ENCODE measurements at places on chromosomes 4 and X. TPM values are rescaled to one million over a fixed set of nuclear protein-coding genes. Genes with fewer than 3 reads are reported as not detected.

The MTMR8 gene
- 0.53 TPM for total RNA-seq

The PARM1 gene
- 0.63 TPM for total RNA-seq

The HERC6 gene
- 3.5 TPM for total RNA-seq

The GAGE12H gene
- total RNA-seq = not detected

The LANCL3 gene
- total RNA-seq = not detected

The EVC2 gene
- total RNA-seq = 1.8 TPM

The STATH gene
- total RNA-seq = not detected

The PASD1 gene
- not detected for total RNA-seq

The SHOX gene
- total RNA-seq = not detected

The SEL1L3 gene
- total RNA-seq = 26.3 TPM

The TMPRSS11E gene
- total RNA-seq = not detected

The PCDH11X gene
- not detected for total RNA-seq

The RTL3 gene
- 0.07 TPM for total RNA-seq

The FSTL5 gene
- total RNA-seq = not detected

The STBD1 gene
- 12.7 TPM for total RNA-seq

The CLGN gene
- 4.9 TPM for total RNA-seq

The EIF1AX gene
- total RNA-seq = 95.3 TPM

The FATE1 gene
- not detected for total RNA-seq

The HSFX2 gene
- 0.27 TPM for total RNA-seq

The AWAT2 gene
- not detected for total RNA-seq

The KCTD8 gene
- total RNA-seq = not detected

The EMCN gene
- not detected for total RNA-seq

The MAGEB10 gene
- total RNA-seq = not detected

The RIPPLY1 gene
- not detected for total RNA-seq

The GJB1 gene
- total RNA-seq = not detected

The BEX3 gene
- 264 TPM for total RNA-seq

The MID2 gene
- 6.4 TPM for total RNA-seq

The CHST7 gene
- total RNA-seq = 42.6 TPM

The NKX1-1 gene
- not detected for total RNA-seq

The TRIML2 gene
- total RNA-seq = 45.2 TPM

The LONRF3 gene
- 3.3 TPM for total RNA-seq

All from A549 treated with Mapracorat at 1 μM for 4 hours (cell line).